ENCODE measurements at places on chromosomes 16 and 17.

- no peak for DNase-seq
Measured at GRCh38 chr16:19589771-19590302, 34.3 kb downstream of the VPS35L start.

- DNase-seq: no peak
Measured at GRCh38 chr17:28693869-28694268, 17.8 kb downstream of the PROCA1 start.

DNA sequence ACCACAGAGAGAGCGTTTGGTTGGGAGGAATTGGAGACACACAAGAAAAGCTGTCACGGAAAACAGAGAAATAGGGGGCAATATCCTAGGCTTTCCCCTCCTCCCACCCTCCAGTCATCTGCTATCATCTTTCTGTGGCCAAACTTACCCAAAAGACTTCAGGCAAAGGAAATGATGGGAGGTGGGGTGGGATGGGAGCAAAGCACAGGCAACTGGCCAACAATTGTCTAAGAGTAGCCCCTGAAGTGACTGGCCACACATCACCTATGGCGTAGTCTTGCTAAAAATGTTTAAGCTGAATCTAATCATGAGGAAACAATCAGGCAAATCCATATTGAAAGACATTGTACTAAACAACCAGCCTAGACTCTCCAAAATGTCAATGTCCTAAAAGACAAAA, 46.9 kb upstream of the ALOX12 start:
- no peak for DNase-seq

DNA sequence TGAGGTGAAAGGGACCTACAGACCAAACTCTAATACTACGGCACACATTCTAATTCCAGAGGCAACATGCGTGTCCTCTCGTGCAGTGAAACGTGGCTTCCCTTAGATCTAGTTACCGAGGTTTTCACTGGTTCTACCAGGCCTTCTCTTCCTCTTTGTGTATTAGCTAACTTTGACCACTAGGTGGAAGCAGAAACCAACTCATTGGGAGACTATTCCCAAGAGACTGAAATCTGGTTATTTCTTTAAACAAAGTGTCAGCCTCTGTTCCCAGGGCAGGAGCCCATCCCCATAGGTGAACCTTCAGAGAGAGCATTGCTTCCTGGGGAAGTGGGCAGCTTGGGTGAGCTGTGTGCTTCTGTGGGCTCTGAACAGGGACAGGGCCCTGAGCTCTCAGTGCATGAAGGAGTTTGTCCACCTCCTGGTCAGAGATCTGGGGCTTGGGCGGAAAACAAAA, 19.7 kb upstream of the RCVRN start:
- no peak for DNase-seq

DNA sequence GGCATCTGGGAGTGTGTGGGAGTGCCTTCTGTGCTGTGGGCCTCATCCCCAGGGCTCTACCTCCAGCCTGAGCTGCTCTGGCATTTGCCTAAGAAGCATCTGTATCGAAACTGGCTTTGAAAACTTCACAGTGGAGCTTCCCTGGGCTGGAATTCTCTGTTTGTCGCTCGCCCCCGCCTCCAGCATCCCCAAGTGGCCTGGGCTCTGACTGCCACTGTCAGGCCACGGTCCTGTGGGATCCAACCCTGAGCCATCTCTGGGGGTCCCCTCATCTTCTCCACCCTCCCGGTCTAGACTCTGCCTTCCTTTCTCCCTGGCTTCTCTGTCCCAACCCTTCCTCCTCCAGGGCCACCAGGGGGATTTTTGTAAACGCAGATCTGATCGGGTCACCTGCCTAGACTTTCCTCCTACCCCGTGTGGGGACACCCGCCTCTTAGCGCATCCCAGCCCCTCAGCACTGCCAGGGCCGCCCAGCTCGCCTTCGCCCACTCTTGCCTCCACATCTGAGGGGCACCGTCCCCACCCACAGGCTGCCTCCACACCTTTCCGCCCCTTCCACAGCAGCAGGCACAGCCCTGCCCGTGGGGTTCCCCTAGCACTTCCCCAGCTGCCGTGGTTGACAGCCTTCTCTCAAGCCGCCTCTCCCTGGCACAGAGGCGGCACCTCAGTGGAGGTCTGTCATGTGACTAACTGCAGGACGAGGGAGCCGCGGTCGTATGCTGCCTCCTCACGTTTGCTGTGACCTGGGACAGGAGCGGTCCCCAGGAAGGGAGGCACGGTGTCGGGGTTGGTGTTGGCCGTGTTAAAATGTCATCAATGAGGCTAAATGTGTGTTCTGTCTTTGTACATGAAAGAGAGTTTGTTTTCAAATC, 12.0 kb downstream of the TBC1D24 start:
- DNase-seq: no peak

DNA sequence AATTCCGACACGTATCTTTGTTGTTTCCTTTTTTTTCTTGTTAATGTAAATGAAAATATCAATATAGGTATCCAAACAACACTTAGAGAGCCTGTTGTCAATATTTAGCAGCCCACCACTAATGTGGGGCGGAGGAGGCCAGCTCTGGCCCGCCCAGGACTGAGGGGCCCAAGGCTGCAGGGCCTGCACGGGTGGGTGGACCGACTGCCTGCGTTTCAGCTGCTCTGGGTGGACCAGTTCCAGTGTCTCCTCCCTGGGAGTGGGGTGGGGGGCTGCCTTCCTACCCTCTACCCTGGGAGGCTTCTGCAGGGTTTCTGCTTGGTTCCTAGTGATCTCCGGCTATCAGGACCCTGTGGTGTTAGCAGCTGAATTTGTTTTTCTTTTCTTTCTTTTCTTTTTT, 15.9 kb upstream of the ADGRG1 start:
- DNase-seq: no peak

DNA sequence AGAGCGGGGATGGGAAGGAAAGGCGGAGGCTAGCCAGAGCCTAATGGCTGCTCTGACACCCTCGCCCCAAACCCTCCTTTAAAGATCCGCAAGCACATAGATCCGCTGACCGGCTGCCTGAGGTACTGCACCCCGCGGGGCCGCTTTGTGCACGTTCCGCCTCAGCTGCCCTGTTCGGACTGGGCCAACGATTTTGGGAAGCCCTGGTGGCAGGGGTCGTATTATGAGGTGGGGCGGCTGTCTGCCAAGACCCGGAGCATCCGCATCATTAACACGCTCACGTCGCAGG, 663 bp downstream of the CYB5D1 start:
- no peak for DNase-seq

GRCh38 chr16:57283959-57284208, 588 bp downstream of the PLLP start:
- no peak for DNase-seq

DNA sequence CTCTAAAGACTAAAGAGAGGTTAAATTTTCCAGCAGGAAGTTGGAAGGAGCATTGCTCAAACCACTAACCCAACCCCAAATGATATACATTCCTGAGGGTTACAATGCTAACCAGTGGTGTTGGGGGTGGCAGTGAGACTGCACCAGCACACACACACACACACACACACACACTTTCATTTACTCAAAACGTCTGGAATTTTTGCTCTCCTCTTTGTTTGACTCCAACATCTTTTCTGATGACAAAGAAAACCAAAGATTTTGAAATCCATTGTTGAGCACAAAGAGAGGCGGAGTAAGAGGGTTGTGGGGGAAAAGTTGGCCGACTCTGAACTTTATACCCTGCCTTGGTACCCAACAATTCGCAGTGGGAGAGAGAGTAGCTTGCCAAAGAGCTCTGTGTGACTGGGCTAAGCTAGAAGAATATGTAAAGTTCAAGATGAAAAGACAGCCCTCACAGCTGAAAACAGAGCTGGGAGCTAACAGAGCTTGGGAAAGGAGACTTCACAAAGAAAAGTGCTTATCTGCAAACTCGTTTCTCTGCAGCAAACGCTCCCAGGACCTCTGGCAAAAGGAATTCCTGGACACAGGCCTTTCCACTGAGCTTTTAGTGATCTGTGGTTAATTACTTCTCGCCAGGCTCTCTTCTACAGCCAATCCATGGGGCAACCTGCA, 426.0 kb upstream of the CDH11 start:
- no peak for DNase-seq

DNA sequence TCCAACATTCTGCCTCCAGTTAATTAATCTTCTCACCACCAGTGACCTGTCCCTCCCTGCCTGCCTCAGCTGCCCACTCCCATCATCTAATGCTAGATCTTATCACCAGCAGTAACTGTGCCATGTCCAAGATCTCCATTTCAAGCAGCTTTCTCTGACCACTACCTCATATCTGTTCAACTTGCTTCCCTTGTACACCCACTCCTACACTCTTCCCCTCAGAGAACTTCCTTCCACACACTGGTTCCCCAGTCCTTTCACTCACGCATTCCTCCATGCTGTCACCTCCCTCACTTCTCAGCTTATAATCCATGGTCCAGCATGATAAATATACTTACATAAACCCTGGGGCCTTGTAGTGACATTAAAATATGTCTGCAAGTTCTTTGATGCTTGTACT, 31.8 kb upstream of the DYNLL2 start:
- DNase-seq: no peak

- no peak for DNase-seq
Measured at GRCh38 chr16:62254847-62255246, 218.6 kb upstream of the CDH8 start.

DNA sequence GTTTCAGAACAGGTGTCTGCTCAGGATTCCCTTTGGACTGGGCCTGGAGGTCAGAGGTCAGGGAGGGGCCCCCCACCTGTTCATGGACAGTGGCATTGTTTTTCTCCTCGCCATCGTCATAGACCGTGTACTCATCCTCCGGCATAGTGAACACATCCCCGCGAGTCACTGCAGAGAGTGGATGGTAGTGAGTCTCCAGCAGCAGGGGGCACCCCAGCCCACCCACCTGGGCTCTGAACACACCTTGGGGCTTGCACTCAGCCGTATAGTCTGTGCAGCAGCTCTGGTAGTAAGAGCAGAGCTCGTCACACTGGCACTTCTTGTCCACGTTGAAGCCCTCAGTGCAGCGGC, 448 bp downstream of the VTN start:
- DNase-seq: no peak

GRCh38 chr17:81388091-81388611, 7.1 kb upstream of the BAHCC1 start:
- DNase-seq: no peak

GRCh38 chr16:86107215-86107825, 208.4 kb downstream of the IRF8 start:
- no peak for DNase-seq

GRCh38 chr16:67673712-67674580, 7.3 kb downstream of the C16orf86 start:
- DNase-seq: no peak

GRCh38 chr17:57537524-57538410, 207.3 kb downstream of the CCDC182 start:
- DNase-seq: no peak

DNA sequence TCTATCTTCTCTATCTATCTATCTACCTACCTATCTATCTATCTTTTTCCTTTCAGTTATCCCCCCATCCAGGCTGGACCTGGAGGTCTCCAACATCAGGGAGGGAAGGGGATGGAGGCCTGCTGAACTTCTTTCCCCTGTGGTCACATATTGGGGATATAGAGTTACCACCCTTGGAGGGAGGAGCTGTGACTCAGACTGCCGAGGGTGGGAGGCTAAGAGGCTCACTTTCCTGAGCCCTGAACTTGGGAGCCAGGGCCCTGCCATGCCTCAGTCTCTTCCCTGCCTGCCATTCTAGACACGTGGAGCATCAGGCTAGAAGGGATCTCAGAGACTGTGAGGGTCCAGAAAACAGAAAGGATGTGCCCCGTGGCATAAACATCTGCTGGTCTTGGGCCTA, 8.4 kb downstream of the LRRC3C start:
- DNase-seq: no peak

DNA sequence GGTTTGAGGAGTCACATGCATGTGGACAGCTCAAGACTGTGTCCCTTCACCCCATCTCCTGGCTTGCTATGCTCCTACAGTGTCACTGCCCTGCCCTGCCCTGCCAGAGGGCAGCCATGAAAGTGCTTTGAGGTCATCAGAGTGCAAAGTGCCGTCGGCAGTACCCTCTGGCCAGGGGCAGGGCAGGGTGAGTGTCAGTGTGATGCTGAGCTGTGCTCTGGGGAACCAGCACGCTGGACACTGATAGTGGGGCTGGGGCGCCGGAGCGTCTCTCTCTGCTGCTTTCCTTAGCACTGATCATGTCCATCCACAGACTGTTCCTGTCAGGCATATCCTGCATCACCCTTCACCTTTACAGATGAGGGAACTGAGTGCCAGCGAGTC, 1.6 kb upstream of the SPATA32 start:
- no peak for DNase-seq

- DNase-seq: no peak
Measured at GRCh38 chr17:7465597-7466275, 13.7 kb downstream of the ZBTB4 start.

- DNase-seq: no peak
Measured at GRCh38 chr16:30004424-30004776, 6.4 kb downstream of the DOC2A start.

DNA sequence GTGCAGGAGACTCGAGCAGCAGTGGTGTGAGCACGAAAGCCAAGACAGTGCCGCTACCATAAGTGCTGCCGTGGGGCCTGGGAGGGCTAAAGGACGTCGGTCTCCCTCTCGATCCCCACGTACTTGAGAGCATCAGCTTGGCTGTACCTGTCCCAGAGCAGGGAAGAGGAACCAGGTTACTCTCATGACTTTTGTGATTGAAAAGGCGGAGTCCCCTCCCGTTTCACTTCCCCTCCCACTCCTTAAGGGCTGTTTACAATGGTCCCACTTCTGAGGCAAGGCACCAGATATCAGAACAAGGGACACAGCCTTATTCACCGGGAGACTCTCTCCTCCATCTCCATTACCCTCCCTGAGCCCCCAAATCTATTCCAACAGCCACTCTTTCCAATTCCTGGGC, 20.1 kb downstream of the CNTNAP1 start:
- DNase-seq: no peak

DNA sequence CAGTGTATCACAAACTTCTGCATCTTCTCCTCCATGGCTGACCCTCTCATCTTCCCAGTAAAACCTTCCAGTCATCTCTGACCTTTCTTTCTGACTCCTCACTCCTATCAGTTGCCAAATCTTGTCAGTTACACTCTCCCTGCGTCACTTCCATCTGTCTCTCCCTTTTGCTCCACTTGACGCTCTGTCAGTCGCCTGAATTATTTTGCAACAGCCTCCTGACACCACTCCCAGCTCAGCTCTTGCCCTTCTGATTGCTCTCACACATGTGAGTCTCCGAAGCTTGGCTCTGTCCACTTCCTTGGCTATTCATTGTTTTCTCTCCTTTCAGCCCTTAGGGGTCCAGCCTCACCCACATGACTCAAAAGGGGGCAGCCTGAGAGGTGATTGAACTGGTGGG, 27.7 kb downstream of the DHRS7C start:
- DNase-seq: no peak

GRCh38 chr17:77628035-77628434, 330.5 kb upstream of the TNRC6C start:
- DNase-seq: no peak

DNA sequence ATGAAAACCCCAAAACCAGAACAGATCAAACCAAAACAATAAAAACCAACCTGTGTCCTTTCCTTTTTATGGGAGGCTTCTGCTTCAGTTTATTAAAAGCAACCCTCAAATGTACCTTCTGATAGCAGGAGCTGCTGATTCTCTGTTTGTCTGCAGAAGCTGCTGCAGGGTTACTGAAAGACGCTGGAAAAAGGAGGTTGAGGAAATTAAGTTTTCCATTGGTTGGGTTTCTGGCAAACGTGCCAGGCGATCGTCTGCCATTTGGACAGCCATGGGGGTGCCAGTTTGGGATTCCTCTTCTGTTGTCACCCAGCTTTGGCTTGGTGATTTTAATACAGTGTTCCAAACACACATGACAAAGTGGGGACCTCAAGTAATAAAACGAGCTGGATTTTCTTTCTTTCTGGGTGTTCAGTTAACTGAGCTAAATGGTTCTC, 185.4 kb upstream of the ZFHX3 start:
- DNase-seq: no peak

- peak; percentile 77 for DNase-seq
Measured at GRCh38 chr17:3012926-3013581, 50.4 kb downstream of the OR1D5 start.

All from cerebellar nuclear complex (tissue), 1 donor.